ENCODE measurements at places on chromosomes 1 and 21.

DNA sequence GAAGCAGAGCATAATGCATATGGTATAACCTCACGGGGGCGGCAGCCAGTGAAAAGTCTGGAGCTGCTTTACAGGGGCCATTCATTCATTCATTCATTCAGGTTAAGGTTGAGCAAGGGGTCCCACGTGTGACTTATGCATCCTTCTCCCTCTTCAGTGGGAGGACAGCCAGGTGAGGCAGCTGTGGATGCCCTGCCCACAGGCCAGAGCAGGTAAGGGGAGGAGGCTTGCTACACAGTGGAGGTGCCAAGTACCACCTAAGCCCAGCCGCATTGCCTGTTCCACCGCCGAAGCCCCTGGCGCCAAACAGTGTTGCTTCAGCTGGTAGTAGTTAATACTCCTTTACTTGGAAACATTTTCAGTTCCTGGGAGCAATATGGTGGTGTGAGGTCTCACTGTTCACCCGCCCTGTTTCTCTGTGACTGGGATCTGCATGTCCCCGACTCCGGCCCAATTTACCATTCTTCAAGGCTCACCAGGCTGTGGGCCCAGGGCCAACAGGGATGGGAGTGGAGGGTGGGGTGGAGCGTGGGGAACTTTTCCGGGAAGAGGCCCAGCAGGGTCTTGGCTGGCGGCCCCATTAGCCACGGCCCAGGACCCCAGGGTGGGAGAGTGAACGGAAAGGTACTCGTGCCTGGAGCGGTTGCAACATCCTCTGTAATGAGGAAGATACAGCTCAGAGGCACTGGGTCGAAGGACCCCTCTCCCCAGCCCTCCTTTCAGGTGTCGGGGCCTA is 722 bp upstream of the PODN start:
- DNase-seq, result no peak

GRCh38 chr1:226995365-226996332 is 55.6 kb downstream of the COQ8A start:
- no peak for DNase-seq

GRCh38 chr1:109722908-109723691 is 11.0 kb downstream of the GSTM5 start:
- DNase-seq, result no peak

DNA sequence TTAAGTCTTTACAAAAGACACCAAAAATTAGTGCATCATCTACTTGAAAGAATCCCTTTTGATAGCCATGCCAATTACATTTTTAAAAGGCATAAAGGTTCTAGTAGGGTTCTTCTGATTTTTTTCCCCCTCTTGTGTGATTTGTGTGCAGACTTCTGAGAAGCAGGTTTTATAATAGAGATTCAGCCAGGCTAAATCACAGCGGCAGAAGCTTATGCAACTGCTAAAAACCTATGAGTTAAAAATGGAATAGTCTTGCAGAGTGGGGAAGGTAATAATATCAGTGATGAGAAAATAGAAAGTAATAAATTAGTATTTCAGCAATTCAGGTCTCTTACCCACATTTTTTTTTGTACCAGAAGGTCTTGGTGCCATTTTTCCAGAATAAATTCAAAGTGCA is 17.7 kb downstream of the STUM start:
- no peak for DNase-seq

GRCh38 chr1:191634801-191635508 is 523.3 kb upstream of the RGS18 start:
- no peak for DNase-seq

- DNase-seq, result no peak
Measured at GRCh38 chr1:158454537-158454936, 7.1 kb upstream of the OR10K1 start.

Data from skeletal muscle cell (primary cell).